A172 (cell line): ENCODE measurements at places on chromosomes 5 and 9.

DNA sequence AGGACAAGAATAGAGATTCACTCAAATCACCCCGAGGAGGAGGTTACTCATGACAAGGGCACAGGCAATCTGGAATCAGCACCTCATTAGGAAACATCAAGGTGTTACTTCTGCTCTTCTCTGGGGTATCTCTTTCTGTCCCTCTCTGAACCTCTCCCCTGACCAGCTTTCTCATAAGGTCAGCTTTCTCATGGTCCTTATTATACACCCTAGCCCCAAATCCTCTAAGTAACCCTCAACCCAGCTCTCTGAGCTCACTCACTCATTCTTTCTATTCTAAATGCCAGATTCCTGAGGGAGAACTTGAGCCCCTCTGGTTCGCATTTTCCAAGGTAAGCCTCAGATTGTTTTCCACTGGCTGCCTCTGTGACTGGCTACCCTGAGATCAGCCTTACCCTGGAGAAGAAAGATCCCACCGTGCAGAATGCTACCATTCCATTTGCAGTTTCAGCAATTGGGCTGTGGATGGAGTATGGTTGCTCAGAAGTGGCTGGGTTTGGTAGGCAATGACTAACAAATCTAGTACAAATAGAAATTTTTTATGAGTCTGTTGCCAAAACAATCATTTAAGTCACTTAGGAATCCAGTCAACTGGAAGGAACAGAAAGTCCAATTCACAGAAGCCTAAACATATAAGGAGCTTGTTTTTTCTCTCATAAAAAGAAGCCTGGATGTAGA lies 9.0 kb upstream of the TIMD4 start:
- DNase-seq, result no peak

DNA sequence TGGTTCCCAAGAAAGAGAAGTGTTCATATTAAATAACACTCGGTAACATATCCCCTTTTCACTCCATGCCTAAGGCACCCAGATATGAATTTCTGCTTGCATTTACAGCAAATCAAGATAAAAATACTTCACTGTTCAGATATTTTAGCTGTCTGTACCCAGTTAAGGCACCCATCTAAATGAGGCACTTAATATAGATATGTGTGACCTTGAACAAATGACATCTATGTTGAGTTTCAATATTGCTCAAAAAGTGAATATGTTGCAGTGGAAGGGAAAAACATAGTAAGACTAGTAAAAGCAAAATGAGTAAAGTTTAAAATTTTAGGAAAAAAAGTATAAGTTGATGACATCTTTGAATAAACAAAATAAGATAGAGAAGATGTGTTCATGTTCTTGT lies 32.4 kb upstream of the SPDL1 start:
- DNase-seq, result no peak

- no peak for DNase-seq
These were observed 646.8 kb upstream of the WWC1 start for GRCh38 chr5:167644619-167645018.

DNA sequence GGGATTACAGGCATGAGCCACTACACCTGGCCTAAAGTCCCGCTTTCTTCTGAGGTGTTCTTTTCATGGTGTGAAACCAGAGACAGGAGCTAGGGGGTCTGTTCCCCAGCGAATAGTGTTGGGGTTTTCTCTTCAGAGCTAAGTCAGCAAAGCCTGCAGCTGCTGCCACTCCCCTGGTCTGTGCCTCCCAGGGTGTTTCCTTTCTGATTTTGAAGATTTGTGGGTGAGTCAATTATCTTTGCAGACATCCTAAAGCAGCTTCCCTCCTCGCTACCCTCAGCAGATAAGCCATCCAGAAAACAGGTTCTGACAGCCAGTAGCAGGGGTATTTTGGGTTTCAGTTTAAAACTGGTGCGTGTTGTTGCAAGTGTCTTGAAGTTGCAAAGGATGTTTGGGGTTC lies 72.0 kb upstream of the IQGAP2 start:
- DNase-seq, result no peak

GRCh38 chr9:93450945-93451815 lies at the start of gene FAM120A:
TSS of gene FAM120A (plus strand) at chr9:93451685. CDS start at chr9:93451916, 231 bp downstream.
- peak; percentile 31 for DNase-seq
